ENCODE measurements at places on chromosomes 6 and 20. TPM values are rescaled to one million over a fixed set of nuclear protein-coding genes. Genes with fewer than 3 reads are reported as not detected.

DNA sequence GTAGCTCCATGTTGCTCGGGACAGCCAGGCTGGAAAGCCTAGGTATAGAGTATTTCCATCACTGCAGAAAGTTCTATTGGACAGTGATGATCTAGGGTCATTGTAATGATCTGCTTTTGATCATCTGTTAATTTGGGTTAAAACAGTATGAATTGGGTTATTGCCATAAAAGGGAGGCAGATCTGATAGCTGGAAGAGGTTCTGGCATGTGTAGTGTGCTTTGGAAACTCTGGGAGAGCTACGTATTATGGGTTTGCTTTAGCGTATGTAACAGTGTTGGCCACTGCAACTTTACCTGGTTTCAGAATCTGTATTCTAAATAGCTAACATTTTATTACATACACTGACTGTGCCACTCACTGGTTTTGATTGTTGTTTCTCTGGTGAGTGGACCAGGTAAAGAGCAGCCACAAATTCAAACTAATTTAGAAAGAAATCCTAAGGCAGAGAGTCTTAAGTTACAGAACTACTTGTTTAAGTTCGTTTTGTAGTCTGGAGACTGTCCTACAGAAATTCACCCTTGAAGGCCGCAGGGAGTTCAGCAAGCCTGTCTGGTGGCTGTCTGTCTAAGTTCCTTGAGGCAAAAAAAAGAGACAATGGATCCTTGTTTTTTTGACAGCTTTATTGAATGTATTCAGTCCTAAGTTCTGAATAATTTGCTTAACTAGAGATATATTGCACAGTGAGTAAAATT, 300.3 kb downstream of the PRL start:
- no peak for DNase-seq

GRCh38 chr20:63898882-63899558, 4.1 kb downstream of the DNAJC5 start:
- no peak for DNase-seq

DNA sequence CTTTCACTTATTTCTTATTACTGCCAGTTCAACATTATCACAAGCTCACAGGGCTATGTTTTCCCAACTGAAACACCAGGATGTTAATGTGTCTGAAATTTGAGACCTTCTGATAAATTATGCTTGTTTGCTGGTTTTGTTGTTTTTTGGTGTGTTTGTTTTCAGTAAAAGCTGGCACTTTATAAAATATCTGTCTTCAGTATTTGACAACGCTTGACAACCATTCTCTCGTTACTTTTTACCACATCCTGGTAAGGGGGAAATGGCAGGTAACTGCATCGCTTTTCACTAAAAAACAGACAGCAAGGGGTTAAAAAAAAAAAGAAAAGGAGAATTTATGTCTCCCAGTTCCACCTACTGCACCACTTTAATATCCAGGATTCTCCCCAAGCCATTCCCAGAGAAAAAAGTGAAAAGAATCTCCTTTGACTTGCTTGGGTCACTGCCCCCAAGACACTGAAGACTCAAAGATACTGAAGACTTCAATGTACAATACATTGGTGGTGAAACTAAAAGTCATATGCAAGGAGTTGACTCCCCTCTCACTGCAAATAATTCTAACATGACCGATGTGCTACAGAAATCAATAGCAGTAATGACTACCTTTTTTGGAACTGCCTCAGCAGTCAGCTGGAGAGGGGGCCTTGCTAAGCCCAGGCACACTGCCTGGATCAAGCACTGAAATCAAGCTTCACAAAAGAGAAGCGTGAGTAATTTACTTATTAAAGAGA, 88.9 kb downstream of the HIVEP2 start:
- no peak for DNase-seq

- DNase-seq = no peak
Measured at GRCh38 chr6:10140136-10140535, 274.7 kb downstream of the TFAP2A start.

- DNase-seq = no peak
Measured at GRCh38 chr6:108423982-108424705, 129.3 kb downstream of the AFG1L start.

- no peak for DNase-seq
Measured at GRCh38 chr6:3871939-3872338, 22.8 kb downstream of the FAM50B start.

GRCh38 chr6:31582230-31582643, at the start of gene LTB:
LTB (minus strand) TSS chr6:31582424; CDS start chr6:31582417, 7 bp downstream.
- DNase-seq = no peak

DNA sequence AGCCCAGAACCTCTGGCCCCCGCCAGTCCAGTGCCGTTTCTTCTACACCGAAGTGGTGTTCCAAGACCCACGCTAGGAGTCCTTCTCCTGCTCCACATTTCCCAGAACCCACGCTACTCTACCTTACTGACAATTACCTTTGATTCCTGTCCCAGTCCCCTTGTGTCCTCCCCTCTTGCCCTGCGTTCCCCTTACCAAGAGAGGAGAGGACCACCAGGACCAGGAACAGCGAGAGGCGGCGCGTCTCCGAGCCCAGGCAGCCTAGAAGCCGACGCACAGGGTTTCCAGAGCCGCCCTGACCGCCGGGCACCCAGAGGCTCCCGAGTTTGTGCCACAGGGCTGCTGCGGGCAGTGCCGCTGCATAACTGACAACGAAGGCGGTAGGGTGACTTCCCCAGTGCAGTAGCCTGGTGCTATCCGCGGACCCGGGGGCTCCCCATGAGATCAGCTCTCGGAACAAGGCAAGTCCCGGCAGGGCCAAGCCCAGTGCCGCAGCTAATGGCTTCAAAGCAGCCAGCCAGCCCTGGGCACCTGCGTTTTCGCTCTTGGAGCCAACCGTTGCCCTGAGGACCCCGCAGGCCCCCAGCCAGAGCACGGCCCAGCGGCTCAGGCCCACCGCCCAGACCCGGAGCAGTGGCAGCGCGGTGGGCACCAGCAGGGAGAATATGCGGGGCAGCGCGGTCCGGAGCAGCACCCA, 512 bp downstream of the TAP1 start:
- DNase-seq = no peak

GRCh38 chr6:145116591-145117178, 618.6 kb downstream of the EPM2A start:
- no peak for DNase-seq

DNA sequence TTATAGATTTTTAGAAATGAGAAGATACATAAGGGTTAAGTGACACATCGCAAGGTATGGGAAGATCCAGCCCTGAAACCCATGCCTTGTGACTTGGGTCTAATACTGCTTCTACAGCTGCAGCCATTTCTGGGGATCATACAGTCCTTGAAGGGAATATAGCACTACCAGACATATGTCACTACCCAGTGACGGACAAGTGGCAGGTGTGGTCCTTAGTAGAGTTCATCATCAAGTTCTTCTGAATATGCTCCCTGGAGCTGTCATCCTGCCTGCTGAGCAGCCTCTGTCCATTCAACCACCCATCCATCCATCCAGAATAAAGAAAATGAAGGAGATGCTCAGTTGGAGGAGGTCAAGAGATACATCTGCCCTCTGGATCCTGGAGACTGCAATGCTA, 118.6 kb upstream of the ASF1A start:
- no peak for DNase-seq

DNA sequence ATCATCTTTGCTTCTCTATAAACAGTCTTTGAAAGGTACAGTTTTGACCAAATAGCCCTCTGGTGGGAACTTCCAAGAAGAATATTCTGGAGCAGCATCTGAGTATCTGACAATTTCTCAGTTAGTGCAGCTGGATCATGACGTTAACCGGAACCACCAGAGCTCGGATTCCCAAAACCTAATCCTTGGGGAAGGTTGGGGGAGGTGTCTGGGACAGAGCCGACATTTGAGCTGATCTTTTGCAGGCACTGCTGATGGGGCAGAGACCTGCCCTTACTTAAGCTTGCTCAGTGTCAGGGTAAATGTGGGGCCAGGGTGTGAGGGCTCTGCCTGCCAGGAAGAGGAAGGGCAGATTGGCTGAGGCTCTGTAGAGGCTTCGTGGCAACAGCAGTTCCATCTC, 416.6 kb downstream of the DHX35 start:
- DNase-seq = no peak

GRCh38 chr6:113351173-113351834, 505.8 kb upstream of the MARCKS start:
- no peak for DNase-seq

DNA sequence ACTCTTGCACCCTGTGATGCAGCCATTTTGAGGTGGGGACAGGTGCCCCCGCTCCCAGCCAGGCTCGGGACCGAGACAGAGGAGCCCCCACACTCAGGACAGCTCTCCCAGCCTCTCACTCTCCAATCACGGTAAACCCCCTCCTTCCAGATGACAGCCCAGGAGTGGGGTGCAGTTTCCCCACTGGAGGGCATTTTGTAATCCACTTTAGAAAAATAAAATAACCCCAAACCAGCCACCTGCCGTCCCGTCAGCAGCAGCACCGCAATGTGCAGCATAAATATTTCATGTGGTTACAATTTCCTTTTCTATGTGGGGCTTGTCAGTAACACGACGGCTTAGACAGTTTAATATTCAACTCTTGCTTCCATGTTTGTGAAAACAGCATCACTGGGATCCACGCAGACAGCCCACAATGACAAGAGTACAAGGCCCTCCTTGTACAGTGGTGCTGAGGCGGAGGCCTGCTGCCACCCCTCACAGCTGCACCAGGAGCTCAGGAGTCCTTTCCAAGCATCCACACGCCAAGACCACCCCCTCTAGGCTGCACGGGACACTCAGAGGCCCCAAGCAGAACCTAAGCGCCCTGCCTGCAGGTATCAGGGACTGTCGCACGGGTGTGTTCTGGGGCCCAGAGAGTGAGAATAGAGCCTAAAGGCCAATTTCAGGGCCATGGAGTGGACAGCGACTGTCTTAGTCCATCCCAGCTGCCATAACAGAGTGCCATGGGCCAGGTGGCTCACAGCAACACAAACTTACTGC, 116.7 kb downstream of the JPH2 start:
- DNase-seq = no peak

GRCh38 chr6:114085211-114085610, 114.3 kb upstream of the HDAC2 start:
- no peak for DNase-seq

GRCh38 chr6:2942914-2943563, 28.3 kb downstream of the SERPINB6 start:
- no peak for DNase-seq

GRCh38 chr20:48594533-48594932, 233.3 kb downstream of the PREX1 start:
- DNase-seq = no peak

DNA sequence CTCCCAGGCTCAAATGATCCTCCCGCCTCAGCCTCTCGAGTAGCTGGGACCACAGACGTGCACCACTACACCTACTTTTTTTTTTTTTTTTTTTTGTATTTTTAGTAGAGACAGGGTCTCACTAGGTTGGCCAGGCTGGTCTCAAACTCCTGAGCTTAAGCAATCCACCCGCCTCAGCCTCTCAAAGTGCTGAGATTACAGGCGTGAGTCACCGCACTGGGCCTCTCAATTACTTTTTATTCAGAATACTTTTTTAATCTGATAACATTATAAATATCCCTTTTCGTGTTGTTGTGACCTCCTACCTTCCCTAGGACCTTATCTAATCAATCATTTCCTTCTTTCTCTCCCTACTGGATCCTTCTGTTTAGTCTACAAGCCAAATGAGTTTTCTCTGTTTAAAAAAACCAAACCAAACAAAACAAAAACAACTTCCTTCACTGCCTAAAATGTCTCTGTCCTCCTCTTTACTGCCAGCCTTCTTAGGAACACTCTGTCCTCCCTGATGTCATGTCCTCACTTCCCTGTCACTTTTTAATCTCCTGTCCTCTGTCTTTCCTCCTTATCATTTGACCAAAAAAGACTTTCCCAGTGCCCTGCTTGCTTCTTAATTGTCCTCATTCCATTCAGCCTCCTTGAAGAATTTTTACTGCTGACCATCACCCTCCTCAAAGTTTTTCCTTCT, 85.0 kb downstream of the CAP2 start:
- no peak for DNase-seq

DNA sequence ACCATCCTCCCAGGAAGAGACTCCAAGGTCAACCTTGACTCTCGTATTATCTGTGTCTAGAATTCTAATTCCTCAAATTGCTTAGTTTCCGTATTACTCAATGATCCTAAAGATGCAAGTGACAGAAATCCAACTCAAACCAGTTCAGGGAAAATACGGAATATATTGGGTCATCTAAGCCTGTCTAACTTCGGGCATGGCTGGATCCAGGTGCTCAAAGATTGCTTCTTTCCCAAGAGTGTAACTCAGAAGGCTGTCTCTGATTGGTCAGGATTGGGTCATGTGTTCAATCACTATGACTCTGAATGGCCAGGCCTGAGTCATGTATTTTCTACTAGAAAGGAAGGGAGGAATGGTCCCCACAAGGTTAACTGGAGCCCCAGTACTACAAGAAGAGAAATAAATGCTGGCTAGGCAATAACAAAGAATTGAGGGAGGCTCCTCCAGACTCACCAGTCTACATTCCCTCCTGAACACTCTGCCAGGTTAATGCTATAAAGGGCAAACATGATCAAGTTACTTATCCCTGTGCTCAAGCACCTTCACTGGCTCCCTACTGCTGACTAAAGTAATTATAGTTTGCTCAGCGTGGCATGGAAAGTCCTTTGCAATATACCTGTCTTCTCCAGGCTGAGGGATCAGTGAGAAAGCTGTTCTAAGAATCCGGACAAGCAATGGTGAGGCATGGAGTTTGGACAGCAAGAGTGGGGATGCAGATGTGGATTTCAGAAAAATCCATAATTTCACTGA, 15.4 kb upstream of the PREX1 start:
- DNase-seq = no peak

DNA sequence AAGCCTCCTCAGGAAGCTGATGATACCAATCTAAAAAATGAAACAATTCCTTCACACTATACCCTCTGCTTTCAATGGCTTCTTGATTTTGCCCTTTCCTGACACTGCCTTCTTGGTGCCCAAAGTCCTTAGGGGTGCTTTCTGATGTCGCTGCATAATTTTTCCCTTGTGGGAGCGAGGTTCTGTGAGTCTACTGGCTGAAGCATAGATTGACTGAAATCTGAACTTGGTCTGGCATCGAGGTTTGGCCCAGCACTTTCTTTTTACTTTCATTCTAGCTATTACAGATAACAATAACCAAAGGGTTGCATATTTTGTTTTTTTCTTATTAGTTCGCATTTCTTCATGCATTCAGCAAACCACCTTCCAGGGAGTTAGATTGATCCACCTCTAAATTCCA, 65.8 kb downstream of the E2F3 start:
- no peak for DNase-seq

- DNase-seq = no peak
Measured at GRCh38 chr6:152161501-152161900, 354.0 kb downstream of the ESR1 start.

- DNase-seq = no peak
Measured at GRCh38 chr6:148565930-148566663, 180.7 kb upstream of the UST start.

Gene SLC17A3
- polyA plus RNA-seq = not detected

Gene CNR1
- not detected for polyA plus RNA-seq

Gene TXLNB
- 0.03 TPM for polyA plus RNA-seq

Gene DEFB129
- not detected for polyA plus RNA-seq

Gene DNAH8
- under 0.01 TPM for polyA plus RNA-seq

Gene DLK2
- polyA plus RNA-seq = 31.6 TPM

Gene MOCS1
- 2.7 TPM for polyA plus RNA-seq

Gene OLIG3
- not detected for polyA plus RNA-seq

All from keratinocyte (primary cell).